Lung (tissue), 17 donors: ENCODE measurements at places on chromosomes 2 and 18.

DNA sequence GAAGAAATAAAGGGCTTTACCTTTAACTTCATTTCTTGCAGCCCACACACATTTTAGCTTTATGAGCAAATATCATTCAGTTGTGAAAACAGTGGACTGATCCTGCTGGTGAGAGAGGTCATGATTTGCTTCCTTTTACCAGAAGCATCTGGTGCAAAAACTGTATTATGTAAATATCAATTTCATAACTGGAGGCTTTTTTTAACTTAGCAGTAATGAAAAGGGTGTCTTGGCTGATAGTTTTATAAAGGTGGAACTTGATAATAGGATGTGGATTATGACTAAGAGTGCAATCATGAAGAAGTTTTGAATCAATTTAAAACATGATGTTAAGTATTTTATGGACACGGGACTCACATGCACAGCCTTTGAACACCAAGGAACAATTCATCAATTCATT, 304.4 kb downstream of the GULP1 start:
- H3K27ac ChIP-seq, result no peak overlapping the region
- no peaks in the 10 kb centered on the region for H3K27me3 ChIP-seq
- no peaks in the 10 kb centered on the region for H3K4me1 ChIP-seq
- no peak overlapping the region for H3K4me3 ChIP-seq
- DNase-seq, result peak; percentile 9

GRCh38 chr2:100008956-100009355, 133.4 kb downstream of the AFF3 start:
- no peaks in the 10 kb centered on the region for H3K27me3 ChIP-seq
- H3K36me3 ChIP-seq, result peaks cover 7% of the 10 kb centered on the region
- H3K4me1 ChIP-seq, result peaks cover 3% of the 10 kb centered on the region
- H3K4me3 ChIP-seq, result no peak overlapping the region

- H3K36me3 ChIP-seq, result no peaks in the 10 kb centered on the region
- DNase-seq, result no peak
- peaks cover 3% of the 10 kb centered on the region for H3K27me3 ChIP-seq
- H3K27ac ChIP-seq, result no peak overlapping the region
Measured at GRCh38 chr2:176595986-176596385, 326.7 kb downstream of the MTX2 start.

GRCh38 chr18:58390399-58390798, 238.5 kb downstream of the ALPK2 start:
- no peak overlapping the region for H3K27ac ChIP-seq
- DNase-seq, result no peak
- H3K4me3 ChIP-seq, result no peak overlapping the region
- peaks cover 10% of the 10 kb centered on the region for H3K4me1 ChIP-seq
- peaks cover 6% of the 10 kb centered on the region for H3K36me3 ChIP-seq

GRCh38 chr2:27707462-27708256, 44.0 kb downstream of the SLC4A1AP start:
- no peak overlapping the region for H3K4me3 ChIP-seq
- H3K27me3 ChIP-seq, result no peaks in the 10 kb centered on the region
- peak overlapping the region; percentile 20 for H3K27ac ChIP-seq
- no peaks in the 10 kb centered on the region for H3K36me3 ChIP-seq

- no peak overlapping the region for H3K27ac ChIP-seq
- no peak overlapping the region for H3K4me3 ChIP-seq
- H3K36me3 ChIP-seq, result no peaks in the 10 kb centered on the region
- no peaks in the 10 kb centered on the region for H3K27me3 ChIP-seq
Measured at GRCh38 chr18:63309422-63309821, 10.1 kb downstream of the BCL2 start.

DNA sequence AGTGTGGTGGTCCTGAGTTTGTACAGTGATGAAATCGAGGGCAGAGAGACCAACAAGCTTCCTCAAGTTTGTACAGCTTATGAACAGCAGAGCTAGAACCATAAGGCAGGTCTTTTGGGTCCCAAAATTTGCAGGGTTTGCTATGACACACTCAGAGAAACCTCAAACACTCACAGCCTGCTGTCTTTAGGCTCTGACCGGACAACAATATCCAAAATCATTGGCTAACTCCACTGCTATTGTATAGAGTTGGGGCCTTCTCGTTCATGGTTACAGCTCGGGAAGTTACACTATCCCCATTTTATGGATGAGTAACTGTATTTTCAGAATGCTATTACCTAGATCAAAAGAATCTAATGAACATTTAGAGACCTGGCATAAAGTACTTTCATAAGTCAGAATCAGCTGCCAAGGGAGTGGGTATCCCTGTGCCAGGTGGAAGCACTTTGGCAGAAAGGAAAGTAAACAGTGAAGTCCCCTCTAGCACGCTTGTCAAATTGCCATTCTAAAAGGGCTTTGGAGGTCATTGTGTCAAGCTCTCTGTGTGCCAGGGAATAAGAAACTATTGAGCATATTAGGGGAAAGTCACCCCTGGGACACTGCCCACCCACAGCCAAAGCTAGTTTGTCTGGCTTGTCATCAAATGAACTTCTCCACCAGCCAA, 331.8 kb downstream of the ALK start:
- no peak for DNase-seq
- no peaks in the 10 kb centered on the region for H3K27me3 ChIP-seq
- H3K4me3 ChIP-seq, result no peak overlapping the region
- no peak overlapping the region for H3K27ac ChIP-seq
- no peaks in the 10 kb centered on the region for H3K4me1 ChIP-seq

DNA sequence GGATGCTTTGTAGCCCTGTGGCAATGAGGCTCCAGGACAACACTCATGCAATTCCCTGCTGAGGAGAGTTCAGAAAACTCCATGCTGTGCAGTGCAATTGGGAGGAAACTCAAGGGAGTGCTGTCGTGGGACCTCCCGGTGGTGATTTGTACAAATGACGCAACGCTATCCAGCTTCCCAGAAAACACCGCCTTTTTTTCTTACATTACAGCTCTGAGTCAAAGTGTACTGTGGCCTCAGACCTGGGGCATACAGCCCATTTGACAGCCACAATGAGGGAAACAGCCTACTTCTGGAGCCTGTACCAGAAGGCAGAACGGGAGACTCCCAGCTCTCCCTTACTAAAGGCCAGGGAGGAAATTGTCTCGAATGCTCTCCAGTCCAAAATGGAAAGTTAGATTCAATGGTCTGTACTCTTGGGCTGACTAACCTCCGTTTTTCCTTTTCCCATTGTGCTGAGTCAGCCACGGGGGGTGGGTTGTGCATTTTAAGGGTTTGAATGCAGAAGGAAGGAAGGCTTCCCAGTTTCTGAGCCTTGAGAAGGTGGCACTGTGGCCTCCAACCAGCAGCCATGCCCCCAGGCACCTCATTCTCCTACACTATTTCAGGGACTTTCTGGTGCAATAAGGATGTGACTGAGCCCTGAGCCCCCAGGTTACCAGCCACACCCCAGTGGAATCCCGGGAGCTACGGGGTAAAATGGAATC, 16.4 kb upstream of the CYP1B1 start:
- peak overlapping the region; percentile 51 for H3K27ac ChIP-seq
- peaks cover 26% of the 10 kb centered on the region for H3K4me1 ChIP-seq
- H3K27me3 ChIP-seq, result no peaks in the 10 kb centered on the region
- no peaks in the 10 kb centered on the region for H3K36me3 ChIP-seq

- no peak overlapping the region for H3K27ac ChIP-seq
- peak; percentile 35 for DNase-seq
- no peak overlapping the region for H3K4me3 ChIP-seq
- H3K4me1 ChIP-seq, result no peaks in the 10 kb centered on the region
- no peaks in the 10 kb centered on the region for H3K36me3 ChIP-seq
Measured at GRCh38 chr18:70491734-70492348, 203.0 kb downstream of the SOCS6 start.
